ENCODE measurements at places on chromosomes 12 and 14. TPM values are rescaled to one million over a fixed set of nuclear protein-coding genes. Genes with fewer than 3 reads are reported as not detected.

DNA sequence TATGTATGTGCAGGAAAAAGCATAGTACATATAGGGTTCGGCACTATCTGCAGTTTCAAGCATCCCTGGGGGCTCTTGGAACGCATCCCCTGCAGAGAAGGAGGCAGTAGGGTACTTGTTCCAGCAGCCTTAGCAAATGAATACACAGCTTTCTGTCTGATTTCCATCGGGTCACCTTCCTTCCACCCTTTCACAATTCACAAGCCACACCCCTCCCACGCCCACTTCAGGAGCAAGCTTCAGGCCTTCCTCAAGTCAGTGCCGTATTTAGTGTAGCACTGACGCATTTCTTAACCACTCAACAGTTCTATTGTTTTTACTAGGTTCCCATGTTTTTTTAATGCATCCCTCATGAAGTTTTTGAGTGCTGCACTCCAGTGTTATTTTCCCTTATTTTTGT, 64.2 kb downstream of the CLMN start:
- no peak for DNase-seq

The ZDHHC22 gene
- not detected for total RNA-seq

DNA sequence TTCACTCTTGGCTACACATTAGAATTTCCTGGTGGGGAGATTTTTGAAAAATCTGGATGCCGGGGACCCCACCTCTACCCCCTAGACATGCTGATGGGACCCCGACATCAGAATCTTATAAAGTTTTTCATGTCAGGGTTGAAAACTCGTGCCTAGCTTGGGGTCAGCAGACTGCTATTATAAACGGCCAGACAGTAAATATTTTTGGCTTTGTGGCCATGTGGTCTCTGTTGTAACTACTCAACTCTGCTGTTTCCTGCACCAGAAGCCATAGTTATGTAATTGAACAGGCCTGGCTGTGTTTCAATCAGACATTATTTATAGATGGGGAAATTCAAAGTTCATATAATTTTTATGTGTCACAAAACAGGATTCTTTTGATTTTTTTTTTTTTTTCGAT, 41.6 kb downstream of the ACACB start:
- DNase-seq = no peak

- no peak for DNase-seq
Measured at GRCh38 chr14:102241147-102241546, 63.8 kb downstream of the MOK start.

DNA sequence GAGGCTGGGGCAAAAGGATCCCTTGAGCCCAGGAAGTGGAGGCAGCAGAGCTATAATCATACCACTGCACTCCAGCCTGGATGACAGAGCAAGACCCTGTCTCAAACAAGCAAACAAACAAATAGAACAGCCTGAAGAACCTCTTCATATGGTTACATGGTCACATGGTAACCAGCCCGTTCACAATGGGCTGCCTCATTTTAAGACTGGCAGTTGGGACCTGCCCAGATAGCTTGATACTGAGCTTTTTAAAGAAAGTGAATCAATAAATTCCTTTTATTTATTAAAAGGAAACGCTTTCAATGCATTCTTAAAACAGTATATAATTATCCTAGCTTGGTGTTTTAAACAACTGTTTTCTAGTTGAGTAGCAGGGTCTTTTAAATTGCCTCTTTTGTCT, 10.5 kb downstream of the MLXIP start:
- no peak for DNase-seq

GRCh38 chr12:15859116-15859515, 23.1 kb upstream of the STRAP start:
- no peak for DNase-seq

The TSPAN11 gene
- total RNA-seq = 31.1 TPM

- no peak for DNase-seq
Measured at GRCh38 chr12:43348221-43348620, 203.8 kb downstream of the ADAMTS20 start.

GRCh38 chr12:61098031-61098580, 1162.1 kb upstream of the USP15 start:
- no peak for DNase-seq

DNA sequence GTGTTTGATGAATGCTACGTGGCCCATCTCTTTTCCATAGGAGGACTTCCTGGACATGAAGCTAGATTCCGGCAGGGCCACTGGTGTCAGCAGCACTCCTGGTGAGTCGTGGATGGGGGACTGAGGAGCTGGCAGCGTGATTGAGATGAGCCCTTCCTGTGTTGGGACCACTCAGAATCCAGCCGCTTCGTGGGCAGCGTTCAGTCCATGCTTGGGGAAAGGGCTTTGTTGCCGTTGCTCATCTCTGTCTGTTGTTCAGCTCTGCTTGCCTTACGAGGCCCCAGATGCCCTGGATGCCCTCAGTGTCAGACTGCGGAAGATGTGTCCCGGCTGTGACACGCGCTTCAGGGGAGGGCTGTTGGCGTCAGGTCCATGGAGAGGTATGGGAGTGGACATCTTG, 127.1 kb upstream of the RTL1 start:
- no peak for DNase-seq

The KCNH3 gene
- not detected for total RNA-seq

The MUCL1 gene
- not detected for total RNA-seq

DNA sequence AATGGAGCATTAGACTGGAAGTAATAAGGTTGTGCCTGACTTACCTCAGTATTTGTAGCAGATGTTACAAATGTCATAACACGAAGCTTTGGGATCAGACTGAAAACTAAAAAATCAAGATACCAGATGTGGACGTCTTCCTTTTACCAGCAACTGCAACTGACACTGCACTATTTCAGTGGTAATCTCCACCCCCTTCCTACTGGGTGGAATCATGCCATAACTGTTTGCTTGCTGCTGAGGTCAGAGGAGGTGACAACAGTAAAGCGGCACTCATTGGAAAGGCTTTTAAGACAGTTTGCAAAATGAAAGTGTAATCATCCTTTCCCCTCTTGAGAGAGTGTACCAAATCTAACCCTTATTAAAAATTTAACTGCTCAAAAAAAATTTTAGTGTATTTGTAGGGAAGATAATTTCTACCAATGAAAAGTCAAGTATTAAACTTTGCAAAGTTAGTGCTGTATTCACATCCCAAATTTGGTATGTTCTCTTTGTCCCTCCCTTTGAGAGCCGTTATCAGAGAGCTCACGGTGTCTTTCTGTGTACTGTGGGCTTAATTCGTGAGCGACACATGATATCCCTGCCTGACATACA, 420.7 kb downstream of the NPAS3 start:
- DNase-seq = no peak

DNA sequence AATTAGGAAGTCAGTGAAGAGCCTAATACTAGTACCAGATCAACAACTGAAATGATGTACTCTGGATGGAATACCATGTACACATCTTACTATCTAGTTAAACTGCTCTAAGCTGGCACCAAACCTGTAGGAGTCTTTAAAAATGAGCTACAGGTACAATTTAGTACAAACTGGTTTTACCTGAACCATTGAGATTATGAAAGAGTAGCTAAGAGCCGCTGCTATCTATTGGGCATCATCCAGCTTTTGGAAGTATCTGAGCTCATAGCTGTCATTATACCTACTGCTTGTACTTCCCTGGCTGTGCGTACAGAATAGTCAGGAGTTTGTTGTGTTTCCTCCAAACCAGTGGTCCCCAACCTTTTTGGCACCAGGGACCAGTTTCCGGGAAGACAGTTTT, 12.4 kb downstream of the TBC1D30 start:
- no peak for DNase-seq

The RNASE3 gene
- total RNA-seq = not detected

The INSM2 gene
- total RNA-seq = not detected

DNA sequence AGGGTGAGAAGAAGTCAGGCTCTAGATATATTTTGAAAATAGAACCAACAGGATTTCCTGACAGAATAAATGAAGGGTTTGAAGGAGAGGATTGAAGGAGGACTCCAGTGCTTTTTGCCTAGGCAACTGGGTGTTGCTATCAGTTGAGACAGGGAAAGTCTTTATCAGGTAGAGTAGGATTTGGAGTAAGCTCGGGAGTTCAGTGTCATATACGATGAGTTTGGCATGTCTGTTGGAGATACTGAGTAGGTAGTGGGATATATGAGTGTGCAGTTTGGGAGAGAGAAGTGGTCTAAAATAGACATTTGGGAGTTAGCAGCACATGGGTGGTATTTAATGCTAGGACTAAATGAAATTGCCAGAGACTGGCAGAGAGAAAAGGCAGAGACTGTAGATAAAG, 141.2 kb downstream of the SAMD4A start:
- DNase-seq = no peak

DNA sequence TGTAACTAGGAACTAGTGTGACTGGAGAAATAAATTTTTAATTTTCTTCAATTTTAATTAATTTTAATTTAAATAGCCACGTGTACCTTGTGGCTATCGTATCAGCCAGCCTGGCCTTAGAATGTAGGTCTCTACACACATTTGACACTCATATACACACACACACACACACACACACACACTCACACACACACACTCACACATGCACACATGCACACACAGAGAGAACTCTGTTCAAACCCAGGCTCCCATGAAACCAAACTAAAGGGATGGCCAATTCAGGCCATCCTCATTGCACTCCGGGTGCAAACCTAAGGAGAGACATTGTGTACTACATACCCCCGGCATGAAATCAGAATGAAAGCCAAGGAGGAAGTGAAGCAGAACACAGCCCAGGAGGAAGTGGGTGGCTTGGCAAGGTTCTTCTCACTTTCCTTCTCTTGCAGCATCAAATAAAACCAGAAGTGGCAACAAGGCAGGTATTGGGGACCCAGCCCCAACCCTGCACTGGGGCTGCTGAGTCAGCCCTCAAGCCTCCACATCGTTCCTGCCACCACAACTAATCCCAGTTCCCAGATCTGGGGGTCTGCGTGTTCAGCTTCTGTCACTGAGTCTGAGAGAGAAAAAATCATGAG, 26.2 kb upstream of the CHPT1 start:
- no peak for DNase-seq

DNA sequence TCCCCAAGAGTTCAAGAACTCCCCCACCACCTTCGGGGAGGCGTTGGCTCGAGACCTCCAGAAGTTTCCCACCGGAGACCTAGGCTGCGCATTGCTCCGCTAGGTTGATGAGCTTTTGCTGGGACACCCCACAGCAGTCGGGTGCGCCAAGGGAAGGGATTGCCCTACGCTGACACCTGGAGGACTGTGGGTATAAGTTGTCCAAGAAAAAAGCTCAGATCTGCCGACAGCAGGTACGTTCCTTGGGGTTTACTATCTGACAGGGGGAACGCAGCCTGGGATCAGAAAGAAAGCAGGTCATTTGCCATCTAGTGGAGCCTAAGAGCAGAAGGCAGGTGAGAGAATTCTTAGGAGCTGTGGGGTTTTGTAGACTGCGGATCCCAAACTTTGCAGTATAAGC, 98.8 kb downstream of the FRMD6 start:
- no peak for DNase-seq

The KRT3 gene
- not detected for total RNA-seq

The SMCO2 gene
- 0.88 TPM for total RNA-seq

The PRIMA1 gene
- not detected for total RNA-seq

GRCh38 chr12:52156311-52156710, 35.5 kb downstream of the KRT80 start:
- DNase-seq = no peak

- DNase-seq = no peak
Measured at GRCh38 chr12:24945845-24946244, 3.1 kb downstream of the BCAT1 start.

The PSMA6 gene
- total RNA-seq = 249 TPM

- DNase-seq = peak; percentile 39
Measured at GRCh38 chr12:14454098-14454907, 88.8 kb downstream of the ATF7IP start.

The RERGL gene
- 1.1 TPM for total RNA-seq

All from glomerular endothelial cell (primary cell).